NCI-H187 treated with DMSO at 0.1 percent for 48 hours (cell line): ENCODE measurements at places on chromosomes 3 and 15.

GRCh38 chr3:52056521-52056967, at the start of gene DUSP7:
TSS of gene DUSP7 (minus strand) at chr3:52056571. CDS start at chr3:52056366, 205 bp downstream.
- no peak for DNase-seq

DNA sequence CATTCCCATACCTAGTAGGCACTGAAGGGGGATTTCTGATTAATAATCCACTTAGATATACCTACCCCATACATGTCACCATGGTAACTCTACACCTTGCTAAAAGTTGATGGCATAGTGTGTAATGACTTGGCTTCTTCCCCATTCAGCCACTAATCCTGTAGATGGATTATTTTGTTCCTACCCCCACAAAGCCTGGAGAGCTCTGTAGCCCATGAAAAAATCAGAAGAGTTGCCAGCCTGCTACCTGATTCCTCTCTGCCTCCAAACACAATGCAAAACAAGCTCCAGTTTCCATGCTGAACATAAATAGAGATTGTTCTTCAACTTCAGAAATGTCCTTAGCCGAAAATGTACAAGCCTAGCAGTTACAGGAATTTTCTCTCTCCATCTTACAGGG, 98.9 kb upstream of the PFN2 start:
- no peak for DNase-seq

DNA sequence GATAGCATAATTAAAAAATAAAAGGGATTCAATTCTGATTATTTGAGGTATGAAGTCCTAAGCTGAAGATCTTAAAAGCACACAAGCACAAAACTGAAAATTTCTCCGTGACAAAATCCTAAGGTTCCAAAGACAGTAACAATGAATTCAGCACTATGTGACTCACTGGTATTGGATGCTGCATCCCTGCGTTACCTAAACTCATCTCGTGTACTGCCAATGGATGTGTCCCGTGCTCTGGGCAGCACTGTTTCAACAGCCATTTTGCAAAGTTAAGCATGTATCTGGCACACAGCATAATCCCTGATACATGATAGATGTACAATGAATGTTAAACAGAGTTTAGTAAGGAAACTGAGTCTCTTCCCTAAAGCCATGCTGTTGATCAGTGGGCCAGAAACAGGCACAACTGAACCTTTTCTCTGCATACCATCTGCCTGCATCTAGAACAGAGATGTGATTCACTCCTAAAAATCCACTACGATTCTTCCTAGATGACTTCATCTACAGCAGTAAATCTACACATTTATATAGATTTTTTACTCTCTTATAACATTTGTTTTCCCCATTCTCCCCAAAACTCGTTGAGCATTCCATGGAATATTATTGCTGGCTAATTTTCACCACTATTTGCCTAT, 14.3 kb downstream of the SUCLG2 start:
- no peak for DNase-seq

DNA sequence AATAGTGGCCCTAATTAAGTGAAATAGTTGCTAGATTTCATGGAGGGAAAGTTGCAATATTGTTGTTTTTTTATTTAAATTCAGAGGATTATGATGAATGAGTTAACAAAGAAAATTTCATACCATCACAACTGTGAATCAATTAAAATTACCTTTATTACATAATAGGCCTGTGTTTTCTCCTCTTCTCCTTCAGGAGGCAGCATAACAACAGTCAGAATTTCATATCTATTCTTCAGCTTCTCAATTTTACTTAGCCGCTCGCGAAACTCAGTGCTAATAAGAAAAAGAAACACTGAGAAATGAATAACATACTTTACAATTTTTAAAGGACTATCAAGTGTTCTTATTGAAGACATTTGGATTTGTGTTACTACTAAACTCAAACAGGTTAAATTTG, 29.4 kb downstream of the TTC14 start:
- DNase-seq = no peak

DNA sequence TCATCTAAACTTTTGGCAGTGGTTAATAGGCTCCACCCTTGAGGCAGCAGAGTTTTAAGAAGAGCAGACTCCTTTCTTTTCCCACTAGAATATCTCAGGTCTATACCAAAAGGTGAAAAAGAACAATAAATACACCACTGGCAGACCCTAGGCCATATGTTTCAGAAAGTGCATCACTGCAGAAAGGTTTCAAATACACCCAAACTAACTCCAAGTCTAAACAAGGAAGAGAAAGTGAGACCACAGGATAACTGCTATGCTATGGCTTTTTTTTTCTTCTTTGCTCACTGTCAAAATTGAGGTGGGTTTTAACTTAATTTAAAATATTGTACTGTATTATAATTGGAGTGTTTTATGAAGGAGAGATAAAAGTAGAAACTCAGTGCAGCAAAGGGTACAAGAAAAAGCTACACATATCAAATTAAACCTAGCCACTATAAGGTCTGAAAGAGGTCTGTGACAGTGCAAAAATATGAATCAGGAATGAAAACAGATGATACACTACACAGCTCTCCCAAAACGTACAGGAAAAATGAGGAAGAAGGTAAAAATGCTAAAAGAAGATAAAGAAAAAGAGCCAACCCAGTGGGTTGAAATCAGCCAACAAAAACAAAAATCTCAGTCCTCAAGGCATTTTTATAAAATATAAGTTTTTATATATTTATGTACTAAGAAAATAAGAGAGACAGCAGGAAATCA, 8.4 kb downstream of the SNX4 start:
- DNase-seq = no peak

DNA sequence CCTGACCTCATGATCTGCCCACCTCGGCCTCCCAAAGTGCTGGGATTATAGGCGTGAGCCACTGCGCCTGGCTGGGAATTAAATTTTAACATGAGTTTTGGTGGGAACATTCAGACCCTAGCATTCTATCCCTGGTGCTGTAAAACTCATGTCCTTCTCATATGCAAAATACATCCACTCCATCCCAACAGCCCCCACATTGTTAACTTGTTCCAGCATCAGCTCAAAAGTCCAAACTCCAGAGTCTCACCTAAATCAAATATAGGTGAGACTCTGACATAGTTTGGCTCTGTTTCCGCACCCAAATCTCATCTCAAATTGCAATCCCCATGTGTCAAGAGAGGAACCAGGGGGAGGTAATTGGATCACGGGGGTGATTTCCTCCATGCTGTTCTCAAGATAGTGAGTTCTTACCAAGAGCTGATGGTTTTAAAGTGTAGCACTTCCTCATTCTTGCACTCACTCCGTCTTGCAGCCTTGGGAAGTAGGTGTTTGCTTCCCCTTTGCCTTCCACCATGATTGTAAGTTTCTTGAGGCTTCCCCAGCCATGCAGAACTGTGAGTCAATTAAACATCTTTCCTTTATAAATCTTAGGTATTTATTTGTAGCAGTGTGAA, 96.2 kb upstream of the PLCL2 start:
- no peak for DNase-seq

DNA sequence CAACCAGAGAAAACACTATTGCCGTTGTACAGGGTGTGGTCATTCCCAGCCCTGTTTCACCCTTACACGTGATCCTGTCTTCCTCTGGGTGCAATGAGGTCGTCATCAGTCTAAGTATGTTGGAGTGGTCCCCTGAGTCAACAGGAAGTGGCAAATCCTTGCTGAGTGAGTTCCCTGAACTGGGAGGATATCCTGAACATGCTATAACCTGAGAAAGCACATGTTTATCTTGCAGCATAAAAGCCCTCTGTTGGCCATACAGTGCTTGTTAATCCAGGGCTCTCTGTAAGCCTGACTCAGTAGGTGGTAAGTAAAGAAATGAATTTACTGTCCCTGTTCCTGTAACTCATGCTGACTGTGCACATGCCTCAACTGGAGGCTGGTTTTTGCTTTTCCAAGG, 477.8 kb upstream of the RGMA start:
- no peak for DNase-seq

- no peak for DNase-seq
Observed at GRCh38 chr3:10459954-10460754, 45.2 kb downstream of the ATP2B2 start.

DNA sequence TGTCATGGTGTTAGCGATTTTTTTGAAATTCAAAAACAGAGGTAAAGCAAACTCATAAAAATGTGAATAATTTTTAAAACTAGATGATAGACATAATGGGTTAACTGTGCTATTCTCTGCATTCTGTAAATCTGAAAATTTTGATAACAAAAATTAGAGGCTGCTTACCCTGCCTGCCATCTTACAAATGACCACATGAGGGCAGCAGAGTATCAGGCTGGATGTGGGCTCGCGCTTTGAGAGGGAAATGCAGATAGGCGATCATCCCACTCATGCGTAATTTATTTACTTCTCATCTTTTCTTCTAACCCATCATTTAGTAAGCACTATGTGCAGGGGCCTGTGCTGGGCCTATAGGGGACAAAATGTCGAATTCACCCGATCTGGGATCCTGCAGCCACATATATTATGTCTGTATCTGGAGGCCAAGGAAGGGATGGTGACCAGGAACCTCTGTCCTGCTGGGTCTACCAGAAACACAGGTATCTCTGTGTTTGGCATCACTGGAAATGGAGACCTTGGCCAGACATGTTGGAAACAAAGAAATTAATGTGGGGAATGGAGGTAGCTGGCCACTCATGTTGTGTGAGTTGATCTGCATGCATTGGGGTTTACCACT, 7.8 kb upstream of the RAD18 start:
- no peak for DNase-seq

DNA sequence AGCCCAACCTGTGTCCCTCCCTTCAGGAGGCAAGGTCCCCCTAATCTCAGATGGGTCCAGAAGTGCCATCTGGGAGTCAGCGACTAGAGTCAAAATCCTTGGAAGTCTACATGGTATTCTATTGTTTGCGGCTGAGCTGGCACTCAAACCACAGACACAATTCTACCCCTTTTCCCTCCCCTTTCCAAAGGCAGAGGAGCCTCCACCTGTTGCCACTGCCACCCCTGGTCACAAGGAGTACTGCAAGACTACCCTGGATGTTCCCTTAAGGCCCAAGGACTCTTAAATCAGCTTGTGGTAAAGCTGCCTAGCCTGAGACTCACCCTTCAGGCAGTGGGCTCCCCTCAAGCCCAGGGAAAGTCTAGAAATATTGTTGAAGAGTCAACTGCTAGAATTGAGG, 4.3 kb upstream of the OR5H6 start:
- no peak for DNase-seq

DNA sequence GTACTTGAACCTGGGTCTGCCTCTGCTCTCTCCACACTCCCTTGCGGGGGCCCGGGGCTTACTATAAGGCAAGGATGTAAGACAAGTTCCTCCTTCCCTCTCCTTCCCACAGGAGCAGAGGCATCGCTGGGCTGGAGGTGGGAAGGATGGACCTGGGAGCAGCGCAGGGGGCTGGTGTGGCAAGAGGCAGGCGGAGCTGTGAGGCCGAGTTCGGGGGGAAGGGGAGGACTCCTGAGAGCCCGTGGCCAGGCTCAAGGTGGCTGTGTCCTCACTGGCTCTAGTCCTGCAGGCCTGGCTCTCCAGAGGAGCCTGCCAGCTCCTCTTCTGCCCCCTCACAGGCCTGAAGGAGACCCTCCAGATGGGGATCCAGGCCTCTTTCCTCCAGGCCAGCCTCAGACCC, 1.0 kb upstream of the NR2E3 start:
- DNase-seq = no peak

GRCh38 chr3:26104851-26105251, 315.0 kb downstream of the OXSM start:
- no peak for DNase-seq

DNA sequence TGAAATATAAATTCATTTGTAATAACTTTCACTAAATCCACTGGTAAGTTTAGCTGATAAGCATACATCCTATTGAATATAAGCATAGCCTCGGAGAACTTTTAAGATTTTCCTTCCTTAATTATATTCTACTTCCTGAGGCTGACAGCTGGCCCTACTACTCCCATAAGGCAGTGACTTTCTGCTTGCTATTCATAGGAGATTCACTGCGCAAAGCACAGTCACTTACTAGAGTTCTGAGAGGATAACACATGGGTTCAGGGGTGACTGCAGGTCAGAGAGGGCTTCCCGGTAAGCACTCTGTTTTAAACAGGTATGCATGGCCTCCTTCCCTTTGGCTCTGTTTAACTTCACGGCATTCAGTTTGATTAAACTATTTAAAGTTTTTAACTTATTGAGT, 75.8 kb downstream of the FAIM start:
- no peak for DNase-seq

GRCh38 chr3:51139616-51140015, 245.5 kb upstream of the MANF start:
- DNase-seq = no peak

DNA sequence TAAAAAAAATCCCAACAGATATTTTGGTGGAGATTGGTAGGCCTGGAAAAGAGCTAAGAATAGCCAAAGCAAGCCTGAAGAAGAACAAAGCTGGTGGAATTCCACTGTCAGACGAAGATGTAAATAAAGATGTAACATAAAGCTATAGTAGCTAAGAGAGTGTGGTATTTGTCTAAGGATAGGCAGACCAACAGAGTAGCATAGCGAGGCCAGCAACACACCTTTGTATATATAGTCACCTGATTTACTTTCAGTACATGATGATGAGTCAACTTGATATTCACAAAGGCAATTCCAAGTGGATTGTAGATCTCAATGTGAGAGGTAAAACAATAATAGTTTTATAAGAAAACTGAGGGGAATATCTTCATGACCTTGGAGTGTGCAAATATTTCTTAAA, 53.6 kb upstream of the SYN2 start:
- DNase-seq = no peak

DNA sequence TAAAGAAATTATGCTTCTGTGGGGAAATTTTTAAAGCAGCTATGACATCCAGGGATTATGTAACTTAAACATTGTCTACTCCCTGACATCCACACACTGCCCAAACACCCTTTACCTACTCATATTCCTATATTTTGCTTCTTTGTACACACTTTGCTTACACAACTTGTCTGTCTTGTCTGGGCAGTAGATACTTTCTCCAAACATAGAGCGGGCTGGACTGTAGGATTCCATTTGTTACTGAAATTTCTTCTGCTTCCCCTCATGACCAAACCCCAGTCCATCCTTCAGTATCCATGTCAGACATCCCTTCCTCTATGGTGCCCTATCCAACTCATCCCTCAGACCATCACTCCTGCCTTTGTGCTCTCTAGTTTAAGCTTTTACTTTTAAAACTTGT, 19.9 kb downstream of the NCEH1 start:
- DNase-seq = no peak

DNA sequence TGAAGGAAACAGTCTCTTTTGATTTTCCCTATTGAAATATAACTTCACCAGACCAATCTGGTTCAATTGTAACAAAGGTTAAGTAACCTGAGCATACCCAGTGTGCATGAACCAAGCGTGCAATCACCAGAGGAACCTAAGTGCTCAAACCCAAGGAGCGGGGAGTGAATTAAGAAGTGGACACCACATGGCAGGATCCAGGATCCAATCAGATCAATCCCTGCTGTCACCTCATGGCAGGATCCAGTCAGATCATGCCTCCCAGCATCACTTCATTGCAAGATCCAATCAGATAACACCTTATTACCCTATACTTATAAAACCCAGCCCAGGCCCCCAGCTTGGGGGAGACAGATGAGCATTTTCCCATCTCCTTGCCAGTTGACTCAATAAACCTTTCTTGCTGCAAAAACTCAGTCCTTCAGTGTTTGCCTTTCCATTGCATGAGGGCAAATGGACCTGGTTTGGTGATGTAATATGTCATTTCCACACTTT, 38.9 kb upstream of the RNU6-1 start:
- DNase-seq = no peak
